ENCODE measurements at places on chromosomes 2 and 18.
A peak's percentile ranks its signal among the peaks of the same experiment; 100 is the strongest.

- no peak for DNase-seq
Observed at GRCh38 chr18:64110692-64111480, 38.0 kb downstream of the LINC00305 start.

DNA sequence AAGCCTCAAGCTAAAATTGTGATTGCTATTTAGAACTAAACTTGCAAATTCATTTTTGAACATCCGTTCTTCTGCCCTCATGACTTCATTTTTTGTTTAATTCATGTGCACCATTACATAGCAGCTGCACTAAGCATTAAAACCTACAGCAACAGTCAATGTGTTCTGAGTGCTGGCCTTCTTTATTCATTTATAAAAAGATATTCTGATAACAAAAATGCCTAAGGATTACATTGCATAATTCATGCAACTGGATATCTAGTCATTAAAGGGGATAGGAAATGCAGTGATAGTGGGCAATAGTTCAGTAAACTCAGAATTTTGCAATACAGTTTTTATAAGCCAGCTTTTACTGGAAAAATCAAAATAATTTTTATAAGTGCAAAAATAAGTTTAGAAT lies 294.4 kb upstream of the EPC2 start:
- DNase-seq = no peak

- no peak for DNase-seq
Observed at GRCh38 chr2:226514895-226515294, 284.7 kb downstream of the IRS1 start.

- no peak for DNase-seq
Observed at GRCh38 chr2:65686928-65687521, 254.6 kb upstream of the SPRED2 start.

- DNase-seq = no peak
Observed at GRCh38 chr2:73952499-73953446, 26.1 kb downstream of the DGUOK start.

- DNase-seq = no peak
Observed at GRCh38 chr2:235977445-235977844, 190.7 kb downstream of the GBX2 start.

DNA sequence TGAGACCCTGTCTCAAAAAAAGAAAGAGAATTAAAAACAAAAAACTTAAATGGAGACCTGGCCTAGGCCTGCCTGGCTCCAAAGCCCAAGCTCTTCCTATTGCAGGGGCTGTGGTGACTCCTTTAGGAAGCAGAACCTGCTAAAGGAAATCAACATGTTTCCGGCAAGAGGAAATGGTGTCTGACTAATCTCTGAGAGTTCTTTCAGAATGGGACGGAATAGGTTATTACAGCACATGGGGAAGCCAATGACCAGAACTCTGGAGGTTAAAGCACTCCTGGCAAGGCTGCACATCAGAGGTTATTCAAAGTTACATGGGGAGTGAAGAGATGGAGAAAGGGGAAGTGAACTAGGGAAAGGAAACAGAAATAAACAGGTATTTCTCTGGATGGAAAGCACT lies 21.4 kb downstream of the KIF3C start:
- DNase-seq = no peak

DNA sequence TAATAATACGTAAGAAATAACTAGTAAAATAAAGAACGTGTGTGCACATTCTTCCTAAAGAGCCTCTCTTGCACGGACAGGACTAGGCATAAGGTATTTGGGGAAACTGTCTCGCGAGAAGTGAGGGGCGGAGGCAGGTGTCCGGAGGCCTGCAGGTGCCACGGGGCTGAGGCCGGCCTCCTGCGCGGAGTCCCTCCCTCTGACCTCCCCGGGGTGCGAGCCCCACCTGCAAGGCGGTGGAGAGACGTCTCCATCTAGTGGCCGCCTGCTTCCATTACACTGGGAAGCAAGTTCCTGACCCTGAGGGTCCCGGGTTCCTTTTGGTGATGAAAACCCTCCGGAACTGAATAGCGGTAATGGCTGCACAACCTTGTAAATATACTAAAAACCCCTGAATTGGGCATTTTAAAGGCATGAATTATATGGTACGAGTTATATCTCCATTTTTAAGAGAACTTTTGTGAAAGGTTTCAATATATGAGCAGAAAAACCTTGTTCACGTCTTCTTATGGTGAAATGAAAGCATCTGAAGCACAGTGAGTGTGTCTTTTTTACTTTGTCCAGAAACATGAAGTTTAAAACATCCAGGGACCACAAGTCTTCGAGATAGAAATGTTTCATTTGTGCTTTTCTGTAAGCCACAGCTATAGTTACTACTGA lies 35.5 kb upstream of the CTDP1 start:
- peak; percentile 56 for DNase-seq

GRCh38 chr2:106012591-106013347 lies 181.3 kb downstream of the UXS1 start:
- DNase-seq = no peak

DNA sequence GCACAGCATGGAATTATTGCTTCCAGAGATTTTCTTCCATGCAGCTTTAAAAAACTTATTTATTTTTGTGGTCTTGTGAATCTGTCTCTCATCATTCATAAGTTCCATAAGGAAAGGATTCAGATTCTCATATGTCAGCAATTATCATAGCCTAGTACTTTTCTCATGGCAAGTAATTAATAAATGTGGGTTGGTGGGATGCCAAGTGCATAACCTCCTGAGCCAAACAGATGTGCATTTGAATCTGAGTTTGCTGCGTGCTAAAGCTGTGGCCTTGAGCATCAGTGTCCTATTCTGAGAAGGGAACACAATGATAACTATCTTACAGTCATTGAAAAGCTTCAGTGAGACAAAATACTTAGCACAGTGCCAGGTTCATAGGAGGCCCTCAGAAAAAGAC lies 331.9 kb downstream of the PDE11A start:
- no peak for DNase-seq

DNA sequence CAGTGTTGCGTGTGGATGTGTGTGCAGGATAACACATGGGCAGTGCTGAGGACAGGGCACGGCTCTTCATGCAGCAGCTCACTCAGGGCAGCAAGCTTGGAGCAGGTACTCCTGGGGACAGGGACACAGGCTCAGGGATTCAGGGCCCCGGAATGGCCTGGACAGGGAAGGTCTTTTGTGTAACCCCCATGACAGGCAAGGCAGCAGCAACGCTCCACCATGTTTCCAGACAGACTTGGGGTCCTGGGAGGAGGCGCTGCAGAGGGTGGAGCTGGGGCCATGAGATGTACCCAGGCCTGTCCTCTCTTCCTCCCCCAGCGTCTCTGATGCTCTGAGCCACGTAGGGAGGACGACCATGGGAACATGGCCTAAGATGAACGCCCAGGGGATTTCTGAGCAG lies 58.3 kb downstream of the ADNP2 start:
- no peak for DNase-seq

GRCh38 chr2:169018390-169018789 lies 12.7 kb downstream of the ABCB11 start:
- no peak for DNase-seq

GRCh38 chr2:189142893-189143759 lies 36.4 kb downstream of the COL5A2 start:
- DNase-seq = no peak

GRCh38 chr18:12304351-12305210 lies 3.5 kb upstream of the TUBB6 start:
- DNase-seq = no peak

GRCh38 chr2:239396881-239397681 lies 3.7 kb downstream of the HDAC4 start:
- DNase-seq = no peak

GRCh38 chr2:118048401-118048800 lies 34.5 kb upstream of the CCDC93 start:
- DNase-seq = no peak

GRCh38 chr2:222568865-222569264 lies 87.0 kb downstream of the FARSB start:
- no peak for DNase-seq

DNA sequence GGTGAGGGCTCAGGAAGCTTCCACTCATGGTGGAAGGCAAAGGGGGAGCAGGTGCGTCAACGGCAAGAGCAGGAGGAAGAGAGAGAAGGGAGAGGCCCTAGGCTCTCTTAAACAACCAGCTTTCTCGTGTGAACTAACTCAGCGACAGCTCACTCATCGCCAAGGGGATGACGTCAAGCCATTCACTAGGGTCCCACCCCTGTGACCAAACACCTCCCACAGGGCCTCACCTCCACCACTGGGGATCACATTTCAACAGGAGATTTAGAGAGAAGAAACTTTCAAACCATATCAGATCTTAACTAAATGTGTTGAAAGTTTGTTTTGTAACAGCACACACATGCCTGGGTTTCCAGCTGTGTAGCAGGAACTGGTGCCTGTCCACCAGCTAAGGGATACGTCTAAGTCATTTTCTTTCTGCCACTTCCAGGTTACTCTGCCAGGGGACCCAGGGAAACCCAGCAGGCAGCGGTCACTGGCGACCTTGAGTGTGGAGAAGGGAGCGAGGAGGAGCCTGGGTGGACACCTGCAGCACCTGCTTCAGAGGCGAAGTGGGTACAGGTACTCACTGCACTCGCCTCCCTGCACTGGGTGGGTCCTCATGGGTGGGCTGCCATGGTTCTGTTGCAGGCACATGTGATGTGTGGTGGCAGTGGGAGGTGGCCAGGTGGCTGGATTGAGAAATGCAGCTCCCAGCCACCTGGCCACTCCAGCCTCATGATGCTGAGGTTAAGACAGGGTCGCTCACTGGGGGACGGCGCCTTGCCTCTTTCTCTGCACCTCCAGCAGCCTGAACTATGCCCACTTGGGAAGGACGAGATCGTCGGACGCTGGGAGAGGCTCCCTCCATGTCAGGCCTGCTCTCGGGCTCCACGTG lies 8.4 kb upstream of the GPC1 start:
- peak; percentile 37 for DNase-seq

GRCh38 chr2:11187731-11188130 lies 32.5 kb downstream of the SLC66A3 start:
- DNase-seq = no peak

DNA sequence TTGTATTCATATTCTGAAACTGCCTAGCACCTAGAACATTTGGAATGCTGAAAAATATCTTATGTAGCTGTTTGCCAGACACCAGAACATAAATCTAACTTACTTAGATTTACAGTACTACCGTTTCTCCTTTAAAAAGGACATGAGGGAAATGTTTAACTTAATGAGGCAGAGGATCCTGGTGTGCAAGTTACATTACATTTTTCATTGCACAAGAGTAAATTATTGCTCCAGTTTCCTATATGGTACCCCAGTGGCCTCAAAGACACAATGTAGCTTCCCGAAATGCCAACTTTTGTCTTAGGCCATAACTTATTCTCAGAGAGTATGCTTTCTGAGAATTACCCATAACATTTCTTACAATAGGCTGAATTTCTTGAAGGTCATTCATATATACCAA lies 105.5 kb upstream of the DTNA start:
- DNase-seq = no peak

- no peak for DNase-seq
Observed at GRCh38 chr18:3499501-3499900, 49.5 kb downstream of the TGIF1 start.

DNA sequence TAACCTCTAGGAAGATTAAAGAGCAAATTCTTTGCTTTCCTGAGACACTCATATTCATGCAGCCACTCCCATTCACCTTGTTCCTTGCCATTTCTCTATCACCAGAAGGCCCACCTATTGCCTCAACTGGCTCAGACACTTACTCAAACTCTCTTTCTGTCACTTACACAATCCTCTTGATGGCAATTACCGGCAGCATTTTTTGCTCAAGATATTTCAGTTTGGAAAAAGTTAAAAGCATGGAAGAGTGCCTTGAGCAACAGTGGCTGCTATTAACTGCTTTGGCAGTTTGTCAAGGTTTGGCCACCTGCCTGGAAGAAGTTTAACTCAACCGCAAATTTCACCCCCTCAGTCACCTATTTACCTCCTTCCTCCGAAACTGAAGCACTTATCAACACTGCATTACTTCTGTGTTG lies 1104.0 kb upstream of the PIK3C3 start:
- no peak for DNase-seq

DNA sequence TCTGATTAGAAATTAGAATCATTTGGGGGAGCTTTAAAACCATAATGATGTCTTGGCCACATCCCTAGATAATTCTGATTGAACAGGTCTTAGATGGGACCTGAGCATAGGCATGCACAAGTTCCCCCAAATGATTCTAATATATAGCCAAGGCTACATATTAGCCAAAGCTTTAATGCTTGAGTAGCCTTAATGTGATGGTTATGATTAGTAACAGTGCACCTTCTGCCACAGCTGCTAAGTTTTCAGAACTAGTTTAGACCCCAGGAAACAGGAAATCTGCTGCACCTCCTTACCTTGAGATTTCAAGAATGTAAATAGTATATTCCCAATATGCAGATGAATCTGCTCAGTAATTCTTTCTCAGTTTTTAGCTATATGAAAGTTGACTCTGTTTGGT lies 119.8 kb downstream of the PTPN4 start:
- DNase-seq = no peak

- no peak for DNase-seq
Observed at GRCh38 chr2:176383836-176384442, 114.7 kb downstream of the MTX2 start.

- DNase-seq = no peak
Observed at GRCh38 chr2:238900511-238900910, 52.6 kb downstream of the TWIST2 start.

- no peak for DNase-seq
Observed at GRCh38 chr2:128562471-128563347, 244.0 kb upstream of the HS6ST1 start.

GRCh38 chr2:143881246-143881645 lies 638.7 kb downstream of the ZEB2 start:
- DNase-seq = no peak

GRCh38 chr2:17317439-17317976 lies 200.7 kb downstream of the RAD51AP2 start:
- no peak for DNase-seq

DNA sequence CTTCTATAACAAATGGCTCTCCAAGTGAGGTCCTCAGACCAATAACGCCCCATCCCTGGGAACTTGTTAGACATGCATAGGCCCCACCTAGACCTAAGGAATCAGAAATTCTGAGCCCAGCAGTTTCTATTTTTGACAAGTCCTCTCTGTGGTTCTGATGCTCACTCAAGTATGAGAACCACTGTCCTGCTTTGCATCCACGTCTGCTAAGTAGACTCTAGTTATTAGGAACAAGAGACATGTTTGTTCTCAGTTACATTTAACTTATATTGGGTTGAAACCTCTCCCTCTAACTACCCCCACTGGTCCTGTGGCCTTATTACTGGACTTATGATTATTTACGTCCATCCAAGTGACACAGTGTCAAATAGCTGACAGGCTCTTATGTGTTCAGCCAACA lies 70.3 kb downstream of the TMEM17 start:
- DNase-seq = no peak

DNA sequence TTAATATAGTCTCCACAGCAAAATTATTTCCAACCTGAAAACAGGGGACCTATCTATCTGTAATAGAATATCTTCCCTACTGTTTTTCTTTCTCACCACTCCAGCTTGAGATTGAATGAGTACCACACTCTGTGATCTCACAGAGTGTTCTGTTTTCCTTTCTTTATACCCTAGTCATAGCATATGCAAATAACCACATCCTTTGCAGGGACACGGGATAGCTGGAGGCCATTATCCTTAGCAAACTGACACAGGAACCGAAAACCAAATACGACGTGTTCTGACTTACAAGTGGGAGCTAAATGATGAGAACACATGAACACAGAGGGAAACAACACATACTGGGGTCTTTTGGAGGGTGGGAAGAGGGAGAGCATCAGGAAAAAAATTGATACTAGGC lies 224.7 kb downstream of the SLC8A1 start:
- DNase-seq = no peak
